ENCODE measurements at places on chromosomes 12 and 14. TPM values are rescaled to one million over a fixed set of nuclear protein-coding genes. Genes with fewer than 3 reads are reported as not detected.

Gene B4GALNT3
- total RNA-seq, result 11.1 TPM

- DNase-seq, result no peak
These were observed 3.7 kb downstream of the LETMD1 start for GRCh38 chr12:51051787-51052186.

- no peak for DNase-seq
These were observed 207.9 kb upstream of the BCL2L14 start for GRCh38 chr12:11862798-11863197.

Gene ACACB
- total RNA-seq, result 14.8 TPM

GRCh38 chr12:83505586-83505985 lies 818.9 kb downstream of the TMTC2 start:
- no peak for DNase-seq

GRCh38 chr12:15116086-15116485 lies 105.1 kb downstream of the RERG start:
- no peak for DNase-seq

Gene DIP2B
- total RNA-seq, result 21.8 TPM

GRCh38 chr12:115916910-115917668 lies 360.4 kb downstream of the MED13L start:
- peak; percentile 74 for DNase-seq

DNA sequence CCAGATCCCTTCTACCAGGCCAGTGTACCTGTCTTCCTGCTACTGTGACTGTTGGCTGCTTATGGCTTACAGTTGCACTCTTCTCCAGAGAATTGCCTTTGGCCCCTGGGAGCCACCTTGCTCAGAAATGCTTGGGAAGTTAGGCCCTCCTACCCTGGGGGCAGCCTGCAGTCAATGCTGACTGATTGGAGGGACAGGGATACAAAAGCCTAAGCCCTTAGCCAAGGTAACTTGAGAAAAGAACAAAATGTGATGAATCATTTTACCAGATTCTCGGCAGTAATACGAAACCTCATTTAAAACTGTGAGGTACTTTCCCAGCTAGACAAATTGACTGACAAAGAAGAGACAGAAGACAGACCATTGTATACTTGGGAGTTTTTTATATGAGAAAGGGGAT lies 47.3 kb downstream of the PTCSC3 start:
- no peak for DNase-seq

GRCh38 chr12:120988658-120989057 lies 10.3 kb downstream of the HNF1A start:
- no peak for DNase-seq

Gene TSHR
- not detected for total RNA-seq

- no peak for DNase-seq
These were observed 70.8 kb upstream of the SRSF5 start for GRCh38 chr14:69696204-69696527.

Gene SERPINA4
- not detected for total RNA-seq

DNA sequence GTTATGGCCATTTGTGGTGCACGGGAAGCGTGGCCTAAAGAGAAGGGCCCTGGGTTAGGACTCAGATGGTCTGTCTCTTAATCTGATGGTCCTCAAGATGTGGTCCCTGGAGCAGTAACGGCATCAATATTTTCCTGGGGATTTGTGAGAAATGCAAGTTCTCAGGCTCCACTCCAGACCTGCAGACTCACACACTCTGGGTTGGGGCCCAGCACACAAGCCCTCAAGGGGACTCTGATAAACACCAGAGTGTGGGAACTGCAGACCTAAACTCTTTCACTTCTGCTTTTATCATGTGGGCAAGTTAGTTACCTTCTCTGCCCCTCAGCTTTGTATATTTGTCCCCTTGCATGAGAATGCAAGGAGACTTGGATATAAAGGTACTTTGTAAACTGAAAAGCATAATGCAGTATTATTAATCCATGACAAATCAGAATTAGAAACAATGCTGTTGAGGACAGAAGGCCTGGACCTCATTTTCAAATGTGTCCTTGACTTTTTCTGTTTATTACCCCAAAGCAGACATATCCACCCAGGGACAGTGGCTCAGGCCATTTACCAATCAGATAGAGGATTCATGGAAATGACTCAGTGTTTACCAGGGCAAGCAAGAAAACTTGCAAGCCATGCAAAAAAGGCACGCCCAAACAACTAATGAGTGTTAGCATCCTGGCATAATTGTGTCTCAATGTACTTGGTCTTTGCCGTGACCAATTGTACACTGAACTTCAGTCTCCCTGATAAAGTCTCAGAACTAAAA lies 157.0 kb downstream of the ASCL1 start:
- no peak for DNase-seq
